Fibroblast of skin of abdomen (primary cell): ENCODE measurements at places on chromosomes 1 and 21.

DNA sequence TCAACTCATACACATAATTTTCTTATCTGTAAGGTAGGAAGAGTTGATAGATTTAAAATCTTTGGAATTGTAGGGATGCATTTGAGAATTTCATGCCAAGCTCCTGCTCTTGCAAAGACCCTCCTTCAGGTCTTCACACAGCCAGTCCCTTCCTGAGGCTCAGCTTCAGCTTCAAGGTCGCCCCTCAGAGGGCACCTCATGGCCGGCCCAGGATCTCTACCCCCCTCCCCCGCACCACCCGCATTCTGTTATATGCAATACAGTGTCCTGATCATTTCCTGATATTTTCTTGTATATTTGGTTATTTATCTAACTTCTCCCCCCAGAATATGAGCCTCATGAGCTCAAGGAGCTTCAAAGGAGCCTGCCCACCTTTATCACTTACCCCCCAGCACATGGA is 47.0 kb upstream of the BACE2 start:
- DNase-seq, result no peak

GRCh38 chr1:31423418-31423947 is 10.5 kb downstream of the SERINC2 start:
- no peak for DNase-seq

- DNase-seq, result no peak
These were observed 27.9 kb downstream of the EDARADD start for GRCh38 chr1:236421850-236422516.

GRCh38 chr1:100642826-100643225 is 76.7 kb upstream of the VCAM1 start:
- peak; percentile 17 for DNase-seq

- no peak for DNase-seq
These were observed 101.3 kb upstream of the ARTN start for GRCh38 chr1:43832255-43832654.

DNA sequence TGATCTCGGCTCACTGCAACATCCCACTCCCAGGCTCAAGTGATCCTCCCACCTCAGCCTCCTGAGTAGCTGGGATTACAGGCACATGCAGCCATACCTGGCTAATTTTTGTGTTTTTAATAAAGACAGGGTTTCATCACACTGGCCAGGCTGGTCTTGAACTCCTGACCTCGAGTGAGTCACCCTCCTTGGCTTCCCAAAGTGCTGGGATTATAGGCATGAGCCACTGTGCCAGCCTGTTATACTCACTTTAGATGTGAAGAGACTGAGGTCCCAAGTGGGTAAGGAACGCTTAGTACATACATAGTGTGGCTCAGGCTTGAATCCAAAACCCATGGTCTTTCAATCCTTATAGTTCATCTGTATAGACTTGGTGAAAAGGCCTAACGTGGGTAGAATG is 63.7 kb upstream of the EPS8L3 start:
- no peak for DNase-seq

GRCh38 chr1:116556289-116557006 is 14.4 kb downstream of the CD58 start:
- DNase-seq, result peak; percentile 29

DNA sequence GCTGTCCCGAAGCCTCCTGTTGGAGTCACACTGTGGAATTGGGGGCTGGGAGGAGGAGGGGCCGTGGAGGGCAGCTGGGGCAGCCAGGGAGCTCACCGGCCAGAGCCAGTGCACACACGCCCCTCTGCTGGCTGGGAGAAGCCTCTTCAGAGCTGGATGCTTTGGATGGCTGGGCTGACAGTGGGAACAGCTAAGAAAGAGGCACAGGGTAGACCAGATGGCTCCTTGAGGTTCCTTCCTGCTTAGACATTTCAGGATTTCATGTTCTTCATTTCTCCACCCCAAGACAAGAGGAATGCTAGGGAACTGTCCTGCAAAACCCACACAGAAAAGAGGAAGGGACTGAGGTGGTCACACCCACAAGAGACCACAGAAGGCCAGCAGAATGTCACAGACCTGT is 254.8 kb upstream of the VAMP3 start:
- peak; percentile 16 for DNase-seq
